NCI-H1694 (cell line): ENCODE measurements at places on chromosomes 12 and 14.

GRCh38 chr12:56528846-56529245, 7.2 kb downstream of the RBMS2 start:
- DNase-seq, result no peak

DNA sequence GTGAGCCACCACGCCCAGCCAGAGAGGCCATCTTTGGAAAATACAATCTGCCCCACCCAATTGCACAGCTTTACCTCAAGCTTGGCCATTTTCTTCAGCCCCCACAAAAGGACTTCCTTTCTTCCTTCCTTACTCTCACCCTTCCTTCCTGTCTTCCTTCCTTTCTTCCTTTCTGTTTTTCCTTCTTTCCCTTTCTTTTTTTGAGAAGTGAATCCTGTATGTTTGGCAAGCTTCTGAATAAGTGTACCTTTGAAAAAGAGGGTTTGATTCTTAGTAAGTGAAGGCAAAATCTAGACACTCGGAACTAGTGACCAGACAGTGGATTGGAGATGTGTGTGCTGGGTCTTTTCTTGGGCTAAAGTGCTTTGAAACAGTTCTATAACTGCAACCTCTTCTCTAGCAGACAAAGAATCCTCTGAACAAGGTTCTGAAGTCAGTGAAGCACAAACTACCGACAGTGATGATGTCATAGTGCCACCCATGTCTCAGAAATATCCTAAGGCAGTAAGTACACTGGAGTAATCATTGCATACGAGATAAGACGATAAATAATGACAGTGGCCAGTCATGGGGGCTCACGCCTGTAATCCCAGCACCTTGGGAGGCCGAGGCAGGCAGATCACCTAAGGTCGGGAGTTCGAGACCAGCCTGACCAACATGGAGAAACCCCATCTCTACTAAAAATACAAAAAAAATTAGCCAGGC, 49.5 kb downstream of the SUPT16H start:
- no peak for DNase-seq

- no peak for DNase-seq
These were observed 3.6 kb upstream of the PTGER2 start for GRCh38 chr14:52310541-52310940.

- no peak for DNase-seq
These were observed 13.0 kb downstream of the TBX5 start for GRCh38 chr12:114392909-114393308.

GRCh38 chr14:32514236-32514635, 185.1 kb downstream of the AKAP6 start:
- DNase-seq, result no peak

- DNase-seq, result no peak
These were observed 3.0 kb downstream of the NUAK1 start for GRCh38 chr12:106135781-106136180.

DNA sequence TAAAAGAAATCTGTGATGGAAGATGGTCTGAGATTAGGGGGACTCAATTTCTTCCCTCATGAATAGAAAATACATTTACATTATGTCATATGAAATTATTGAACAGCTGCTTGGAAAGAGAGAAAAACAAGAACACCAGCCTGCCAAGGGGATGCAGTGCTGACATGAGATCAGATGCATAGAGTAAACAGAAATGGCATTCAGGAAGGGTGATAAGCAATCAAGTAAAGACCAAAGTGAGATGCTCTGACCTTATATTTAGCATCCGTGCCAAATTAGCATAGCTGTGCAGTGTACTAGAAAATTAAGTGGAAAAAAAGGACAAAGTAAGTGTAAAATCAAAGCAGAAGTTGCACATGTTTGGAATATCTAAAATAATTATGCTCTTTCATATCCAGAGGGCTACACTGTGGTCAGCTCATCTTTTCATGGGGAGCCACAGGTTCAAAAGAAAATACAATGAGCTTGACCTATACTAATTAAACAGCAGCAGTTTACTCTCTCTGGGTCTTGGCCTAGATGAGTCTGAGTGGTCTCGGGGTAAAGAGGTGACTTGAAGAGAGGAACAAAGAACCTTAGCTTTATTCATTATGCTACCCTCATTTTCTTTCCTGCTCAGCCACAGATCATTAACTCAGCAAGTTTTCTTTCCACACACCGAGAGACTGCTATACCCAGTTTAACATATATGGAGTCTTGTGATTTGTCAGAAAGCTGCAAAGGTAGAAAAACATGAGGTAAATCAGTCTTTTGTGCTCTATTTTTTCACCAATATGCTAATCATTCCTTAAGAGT, 359.4 kb upstream of the FOXG1 start:
- DNase-seq, result peak; percentile 80

GRCh38 chr12:28770322-28770721, 378.8 kb upstream of the FAR2 start:
- DNase-seq, result no peak

DNA sequence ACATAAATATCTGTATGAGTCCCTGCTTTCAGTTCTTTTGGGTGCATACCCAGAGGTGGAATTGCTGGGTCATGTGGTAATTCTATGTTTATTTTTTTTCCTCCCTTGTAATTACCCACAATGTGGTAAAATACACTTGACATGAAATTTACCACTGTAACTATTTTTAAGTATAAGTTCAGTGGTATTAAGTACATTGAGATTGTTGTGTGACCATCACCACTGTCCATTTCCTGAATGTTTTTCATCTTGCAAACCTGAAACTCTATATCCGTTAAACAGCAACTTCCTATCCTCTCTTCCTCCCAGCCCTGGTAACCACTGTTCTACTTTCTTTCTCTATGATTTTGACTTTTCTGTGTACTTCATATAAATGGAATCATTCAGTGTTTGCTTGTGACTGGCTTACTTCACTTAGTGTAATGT, 51.4 kb downstream of the BORCS5 start:
- DNase-seq, result no peak

DNA sequence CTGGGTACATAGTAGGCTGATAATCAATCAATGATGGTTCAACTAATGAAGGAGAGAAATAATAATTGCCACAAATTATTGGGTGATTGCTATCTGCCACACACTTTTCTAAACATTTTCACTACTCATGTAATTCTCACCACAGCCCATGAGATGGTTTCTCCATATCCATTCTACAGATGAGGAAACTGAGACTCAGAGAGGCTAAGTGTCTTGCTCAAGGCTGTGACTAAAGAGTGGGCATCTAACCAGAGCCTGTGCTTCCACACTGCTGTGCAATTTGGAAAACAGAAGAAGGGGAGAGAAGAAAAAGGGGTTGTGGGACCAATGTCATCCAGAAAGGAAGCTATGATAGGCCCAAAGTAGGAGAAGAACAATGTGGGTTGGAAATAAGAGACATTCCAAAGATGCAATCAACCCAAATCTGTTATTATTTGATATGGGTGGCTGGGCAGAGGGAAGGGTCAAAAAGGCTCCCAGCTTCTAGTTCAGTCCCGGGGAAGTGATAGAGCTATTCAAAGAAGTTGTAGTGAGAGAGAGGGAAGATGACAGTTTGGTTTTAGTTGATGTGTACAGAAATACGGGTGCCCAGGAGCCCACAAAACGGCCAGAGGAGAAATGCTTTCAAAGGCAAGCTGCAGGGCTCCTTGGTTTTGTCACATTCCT, 483 bp upstream of the NR1H4 start:
- no peak for DNase-seq

DNA sequence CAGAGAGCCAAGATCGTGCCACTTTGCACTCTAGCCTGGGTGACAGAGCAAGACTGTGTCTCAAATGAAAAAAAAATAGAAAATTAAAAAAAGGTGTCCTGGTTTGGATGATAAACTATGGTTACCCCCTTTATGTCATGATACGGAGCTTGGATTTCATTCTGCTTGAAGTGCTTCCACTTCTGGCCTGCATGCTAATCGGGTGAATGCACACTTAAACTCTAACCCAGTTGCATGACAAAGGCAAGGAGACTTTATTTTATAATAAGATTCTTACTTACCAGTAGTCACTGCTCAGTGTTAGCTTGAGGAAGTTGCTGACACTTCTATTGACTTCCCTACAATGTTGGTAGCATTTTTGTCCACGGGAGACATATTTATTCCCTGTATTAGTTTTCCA, 24.3 kb downstream of the CFAP54 start:
- DNase-seq, result no peak

- DNase-seq, result no peak
These were observed 128.2 kb downstream of the VRK1 start for GRCh38 chr14:96925422-96925821.

GRCh38 chr12:42729535-42729900, 140.0 kb upstream of the PRICKLE1 start:
- no peak for DNase-seq

DNA sequence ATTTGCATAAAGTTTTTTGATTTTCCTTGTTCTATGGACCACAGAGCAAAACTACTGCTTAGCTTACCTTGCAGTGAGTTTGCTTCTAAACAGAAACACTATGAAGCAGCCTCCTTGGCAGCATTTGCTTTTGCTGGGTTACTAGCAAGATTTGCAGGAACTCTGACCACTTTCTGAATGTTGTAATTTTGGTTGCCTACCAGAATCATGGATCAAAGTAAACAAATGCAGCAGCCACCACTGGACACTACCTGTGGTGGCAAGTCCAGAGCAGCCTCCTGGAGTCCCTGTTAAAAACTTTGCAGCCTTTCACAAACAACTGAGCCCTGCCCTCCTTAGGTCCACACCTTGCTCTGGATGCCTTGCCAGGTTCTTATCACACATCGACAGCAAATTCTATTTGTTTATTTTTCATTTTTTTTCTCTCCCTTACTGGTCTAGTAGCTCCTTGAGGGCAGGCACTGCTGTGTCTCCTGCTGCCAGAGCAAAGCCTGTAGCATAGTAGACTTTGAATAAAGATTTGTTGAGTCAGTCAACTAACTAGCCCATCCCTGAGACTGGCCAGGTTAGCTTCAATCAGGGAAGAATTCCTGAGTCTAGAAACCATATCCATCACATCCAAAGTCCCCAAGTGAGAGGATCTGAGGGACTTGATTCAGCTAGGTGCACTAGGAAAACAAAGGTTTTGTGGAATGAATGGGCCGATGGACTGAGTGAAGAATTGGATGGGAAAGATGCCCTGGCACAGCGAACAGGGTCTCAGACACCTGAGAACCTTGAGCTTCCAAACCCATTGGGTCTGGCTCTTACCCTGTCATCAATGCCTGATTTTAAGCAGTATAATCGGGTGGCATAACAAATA, 5.7 kb downstream of the TTC6 start:
- DNase-seq, result no peak

GRCh38 chr12:89073027-89073398, 279.3 kb downstream of the DUSP6 start:
- DNase-seq, result no peak

- no peak for DNase-seq
These were observed 76.7 kb downstream of the TTC8 start for GRCh38 chr14:88901189-88901588.

- no peak for DNase-seq
These were observed 75.6 kb upstream of the DACT1 start for GRCh38 chr14:58562141-58562540.

DNA sequence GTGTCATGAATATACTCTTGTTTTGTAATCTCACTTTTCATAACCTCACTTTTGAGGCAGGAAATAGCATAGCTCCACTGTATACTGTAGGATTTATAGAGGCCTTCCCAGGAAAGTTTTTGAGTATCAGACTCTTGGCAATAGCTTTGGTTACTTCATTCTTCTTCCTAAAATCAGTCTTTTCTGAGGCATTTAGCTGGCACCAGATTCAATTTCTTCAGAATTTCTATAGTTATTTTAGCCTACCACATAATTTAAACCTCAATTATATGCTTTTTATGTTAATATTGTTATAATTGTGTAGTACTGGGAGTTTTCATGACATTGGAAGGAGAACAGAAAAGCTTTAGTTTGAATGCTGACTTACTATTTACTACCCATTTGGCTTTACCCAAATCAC, 322.3 kb upstream of the FAR2 start:
- no peak for DNase-seq

GRCh38 chr12:121637231-121637914, 11.0 kb downstream of the ORAI1 start:
- DNase-seq, result no peak

GRCh38 chr14:51236314-51236713, 3.7 kb upstream of the TMX1 start:
- DNase-seq, result no peak

GRCh38 chr12:23834076-23834475, 115.4 kb downstream of the SOX5 start:
- no peak for DNase-seq

- DNase-seq, result peak; percentile 85
These were observed 411.9 kb downstream of the FUT8 start for GRCh38 chr14:65824285-65824977.

GRCh38 chr12:113609692-113610469, 138.2 kb upstream of the LHX5 start:
- DNase-seq, result no peak

GRCh38 chr14:102058146-102058545, 28.7 kb downstream of the HSP90AA1 start:
- DNase-seq, result no peak

DNA sequence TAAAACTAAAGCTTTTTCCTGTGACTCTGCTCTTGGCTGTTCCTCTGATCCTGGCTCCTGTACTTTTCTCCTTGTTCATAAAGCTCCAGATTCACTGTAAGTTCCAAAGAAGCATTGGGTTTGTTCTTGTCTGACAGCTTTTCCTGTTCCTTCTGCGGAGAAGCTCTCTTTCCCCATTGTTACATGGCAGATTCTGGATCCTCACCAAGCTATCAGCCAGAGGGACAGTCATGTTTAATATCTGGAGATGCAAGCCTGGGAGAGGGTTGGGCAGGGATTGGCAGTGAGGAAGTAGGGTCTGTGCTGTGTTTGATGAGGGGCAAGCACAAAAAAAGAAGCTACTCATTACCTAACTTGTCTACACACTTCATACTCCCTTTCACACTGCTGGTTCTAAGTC, 107.9 kb downstream of the AKAP6 start:
- no peak for DNase-seq

- DNase-seq, result no peak
These were observed 16.3 kb upstream of the HIF1A start for GRCh38 chr14:61678975-61679374.

DNA sequence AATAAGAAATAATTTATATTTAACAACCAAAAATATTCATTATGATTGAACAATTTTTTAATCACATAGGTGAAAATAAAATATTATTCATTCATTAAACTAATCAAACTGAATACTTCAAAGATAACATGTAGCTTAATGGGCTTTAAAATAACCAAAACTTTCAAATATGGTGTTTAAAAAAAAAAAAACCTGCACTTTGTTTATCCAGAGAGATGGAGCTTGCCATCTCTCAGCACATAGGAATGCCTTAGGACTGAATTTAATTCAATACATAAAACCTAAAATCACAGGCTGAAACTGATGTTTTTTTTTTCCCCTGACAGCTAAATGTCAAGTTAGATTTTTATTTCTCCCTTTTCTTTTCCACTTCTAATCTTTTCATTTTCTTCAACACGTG, 14.4 kb upstream of the CCER1 start:
- no peak for DNase-seq

DNA sequence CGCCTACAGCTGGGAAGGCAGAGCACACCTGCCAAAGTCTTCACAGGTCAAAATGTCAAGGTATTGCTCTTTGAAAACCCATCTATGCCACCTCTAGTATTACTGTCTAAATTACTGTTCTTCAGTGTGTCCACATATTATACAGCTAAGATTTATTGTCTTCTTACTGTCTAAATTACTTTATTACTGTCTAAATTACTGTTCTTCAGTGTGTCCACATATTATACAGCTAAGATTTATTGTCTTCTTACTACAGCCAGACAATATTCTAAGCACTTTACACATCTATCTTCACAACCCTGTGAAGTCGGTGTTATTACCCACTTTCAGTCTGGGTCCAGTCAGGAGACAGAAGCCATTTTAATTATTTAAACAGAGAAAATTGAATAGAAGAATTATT, 173.9 kb downstream of the MYRFL start:
- no peak for DNase-seq

GRCh38 chr14:64541261-64541971, 875 bp downstream of the HSPA2 start:
- DNase-seq, result no peak
